T-helper 22 cell (primary cell): ENCODE measurements at places on chromosomes 7 and 10.

- no peak for DNase-seq
Measured at GRCh38 chr7:139159900-139160675, 50.6 kb upstream of the ZC3HAV1 start.

- no peak for DNase-seq
Measured at GRCh38 chr7:65812281-65812680, 60.6 kb upstream of the VKORC1L1 start.

DNA sequence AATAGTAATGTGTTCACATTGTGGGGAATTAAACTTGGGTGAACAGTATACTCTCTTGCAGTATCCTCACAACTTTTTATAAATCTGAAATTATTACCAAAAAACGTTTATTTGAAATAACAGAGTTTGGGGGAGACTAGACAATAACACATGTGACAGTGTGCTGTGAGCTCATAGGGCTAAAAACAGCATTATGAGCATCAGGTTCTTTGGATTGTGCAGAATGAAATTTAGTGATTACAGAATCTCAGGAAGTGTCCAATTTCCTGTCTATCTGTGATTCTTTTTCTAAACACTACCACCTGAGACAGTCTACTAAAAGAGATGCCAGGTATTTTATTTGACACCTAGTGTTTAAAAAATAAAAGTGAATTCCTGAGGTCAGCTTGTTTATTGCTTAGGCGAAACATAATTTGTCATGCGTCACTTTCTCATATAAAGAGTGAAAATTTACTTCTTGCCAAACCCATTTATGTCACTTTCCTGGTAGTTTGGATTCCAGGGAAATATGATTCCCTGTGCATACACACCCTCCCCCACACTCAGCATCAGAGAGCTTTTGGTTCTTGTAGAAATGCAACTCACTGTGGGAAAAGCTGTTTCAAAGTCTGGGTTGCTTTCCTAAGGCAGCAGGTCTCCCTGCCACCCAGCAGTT is 71.2 kb downstream of the AOAH start:
- DNase-seq: no peak

GRCh38 chr10:101683276-101683675 is 11.7 kb downstream of the FBXW4 start:
- DNase-seq: no peak

GRCh38 chr7:73435471-73436009 is 2.0 kb downstream of the FZD9 start:
- DNase-seq: no peak

- DNase-seq: no peak
Measured at GRCh38 chr7:28065721-28066285, 114.8 kb downstream of the JAZF1 start.

- DNase-seq: no peak
Measured at GRCh38 chr7:109751241-109751640, 1181.6 kb downstream of the DNAJB9 start.

DNA sequence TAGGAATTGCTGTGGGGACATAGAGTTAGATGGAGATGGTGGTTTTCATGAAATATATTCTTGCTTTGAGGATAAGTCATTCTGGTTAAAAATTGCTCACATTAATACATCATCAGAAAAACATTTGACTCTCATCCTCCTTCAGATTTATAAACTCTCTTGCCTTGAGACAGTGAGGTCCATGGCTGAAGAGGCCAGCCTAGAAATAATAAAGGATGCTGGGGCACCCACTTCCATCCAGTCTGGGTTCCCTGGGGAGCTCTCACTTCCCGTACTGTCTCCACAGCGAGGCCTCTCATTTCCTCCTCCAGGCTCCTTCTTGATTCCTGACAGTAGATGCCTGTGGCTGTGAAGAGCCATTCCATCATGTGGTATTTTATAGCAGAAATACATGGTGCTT is 73.3 kb upstream of the PRKG1 start:
- DNase-seq: no peak

- DNase-seq: no peak
Measured at GRCh38 chr10:114694752-114695151, 36.7 kb upstream of the ABLIM1 start.

DNA sequence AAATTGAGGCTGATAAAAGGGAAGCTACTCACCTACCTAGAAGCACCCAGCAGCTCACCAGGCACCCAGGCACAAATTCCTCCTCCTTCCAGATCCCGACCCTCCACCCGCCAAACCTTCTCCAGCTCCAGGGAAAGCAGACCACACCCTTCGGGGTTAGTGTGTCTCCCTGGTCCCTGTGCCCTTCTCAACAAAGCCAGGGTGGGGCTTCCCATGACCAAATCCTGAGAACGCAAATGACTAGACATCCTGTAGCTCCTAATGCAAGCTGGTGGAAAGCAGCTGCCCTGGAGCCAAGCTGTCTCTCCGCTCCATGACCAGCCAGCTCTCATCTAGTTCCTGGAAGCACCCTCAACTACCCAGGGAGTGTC is 4.4 kb downstream of the TBX20 start:
- no peak for DNase-seq

- DNase-seq: no peak
Measured at GRCh38 chr10:104437226-104437625, 83.6 kb downstream of the CFAP58 start.

DNA sequence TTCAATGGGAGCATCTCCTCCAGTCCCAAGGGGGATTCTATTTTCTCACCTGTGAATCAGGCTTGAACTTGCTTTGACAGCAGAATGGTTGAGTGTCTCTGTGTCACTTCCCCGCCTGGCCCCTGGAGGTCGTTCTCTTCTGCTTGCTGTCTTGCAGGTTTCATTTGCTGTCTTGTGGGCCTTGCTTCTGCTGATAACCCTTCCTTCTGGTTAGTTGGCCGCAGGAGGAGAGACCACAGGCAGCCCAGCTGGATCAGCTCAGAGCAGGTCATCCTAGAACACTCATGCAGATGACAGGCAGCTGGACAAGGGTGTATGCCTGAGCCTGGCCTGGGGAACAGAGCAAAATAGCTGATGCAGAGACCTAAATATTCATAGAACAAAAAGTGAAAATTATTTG is 344.2 kb upstream of the ADARB2 start:
- DNase-seq: no peak

DNA sequence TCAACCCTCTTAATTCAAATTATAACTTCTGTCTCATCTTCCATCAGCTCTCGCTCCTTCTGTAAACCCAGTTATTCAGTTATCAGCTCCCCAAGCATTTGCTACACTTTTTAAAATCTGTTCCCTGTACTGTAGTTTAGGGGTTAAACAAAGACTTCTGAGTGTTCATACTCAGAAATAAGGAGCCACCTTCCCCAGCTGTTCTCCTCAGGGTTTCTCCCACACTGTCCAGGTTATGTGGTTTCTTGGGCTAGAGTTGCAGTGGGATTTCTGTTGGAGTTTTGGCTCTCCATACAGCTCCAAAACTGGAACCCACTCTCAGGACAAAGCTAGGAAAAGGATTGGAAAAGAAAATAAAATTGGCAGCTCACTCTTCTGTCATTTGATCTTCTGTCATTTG is 20.8 kb downstream of the NHLRC2 start:
- DNase-seq: no peak

GRCh38 chr7:148856891-148857290 is 27.2 kb downstream of the EZH2 start:
- no peak for DNase-seq

DNA sequence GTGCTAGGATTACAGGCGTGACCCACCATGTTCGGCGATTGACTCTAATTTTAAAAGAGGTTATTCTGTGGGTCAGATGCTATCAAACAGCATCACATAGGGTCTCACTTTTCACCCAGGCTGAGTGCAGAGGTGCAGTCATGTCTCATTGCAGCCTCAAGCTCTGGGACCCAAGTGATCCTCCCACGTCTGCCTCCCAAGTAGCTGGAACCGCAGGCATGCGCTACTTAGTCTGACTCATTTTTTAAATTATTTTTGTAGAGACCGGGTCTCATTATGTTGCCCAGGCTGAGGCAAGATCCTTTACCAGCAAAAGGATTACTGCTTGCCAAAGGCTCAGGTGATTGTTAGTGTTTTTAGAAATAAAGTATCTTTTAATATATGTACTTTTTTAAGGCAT is 42.9 kb upstream of the STOX1 start:
- no peak for DNase-seq

DNA sequence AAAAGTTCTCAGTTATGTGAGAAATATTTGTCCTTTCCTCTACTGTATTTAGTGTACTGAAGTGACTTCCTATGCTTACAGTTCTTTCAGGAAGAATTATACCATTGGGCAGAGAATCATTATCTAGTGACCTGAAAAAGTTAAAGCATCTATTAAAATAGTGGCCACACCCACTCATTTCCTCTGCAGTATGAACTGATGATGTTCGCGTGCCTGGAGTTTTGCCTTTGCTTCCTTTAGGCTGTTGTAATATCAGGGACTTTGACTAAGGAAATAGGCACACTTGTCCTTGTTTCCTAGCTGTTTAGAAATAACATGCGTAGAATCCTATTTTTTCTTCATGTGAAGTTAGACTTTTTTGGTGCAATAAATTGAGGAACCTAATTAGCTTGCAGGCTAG is 100.7 kb downstream of the ZMYND11 start:
- no peak for DNase-seq
